ENCODE measurements at places on chromosomes 12 and 14.

DNA sequence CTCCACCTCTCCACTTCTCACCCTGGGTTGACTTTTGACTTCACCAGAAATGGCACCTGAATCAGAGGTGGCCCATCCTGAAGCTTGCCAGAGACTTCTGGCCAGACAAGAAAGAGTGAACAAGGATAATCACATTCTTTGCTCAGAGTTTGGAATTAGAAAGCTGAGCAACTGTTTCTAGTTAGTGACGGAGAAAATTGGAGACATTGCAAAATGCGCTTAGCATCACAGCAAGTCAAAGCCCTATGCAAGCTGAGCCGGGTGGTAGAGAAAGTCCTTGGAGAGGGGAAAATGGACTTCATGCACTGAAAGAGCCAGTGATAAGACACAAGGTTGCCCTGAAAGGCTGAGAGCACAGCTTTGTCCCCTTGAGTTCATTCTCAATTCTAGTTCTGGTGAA is 161.8 kb downstream of the PAH start:
- no peak for DNase-seq

DNA sequence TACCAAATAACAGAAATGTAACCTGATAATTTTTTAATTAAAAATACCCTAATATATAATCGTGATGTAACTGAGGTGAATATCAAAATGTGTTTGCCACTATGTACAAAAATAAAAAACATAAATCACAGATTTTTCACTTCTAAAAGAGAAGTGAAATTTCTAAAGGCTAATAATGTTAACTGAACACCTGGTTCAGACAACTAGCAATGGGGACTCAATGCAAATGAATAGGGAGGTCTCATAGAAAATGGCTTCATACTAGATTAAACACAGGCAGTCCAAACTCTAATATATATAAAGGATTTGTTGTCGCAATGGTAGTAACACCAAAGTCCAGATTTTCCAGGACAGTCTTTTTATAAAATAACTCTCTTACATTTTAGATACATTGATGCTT is 365.4 kb upstream of the ATP2B1 start:
- DNase-seq, result no peak

GRCh38 chr12:107600581-107601144 is 84.9 kb upstream of the PWP1 start:
- DNase-seq, result no peak

DNA sequence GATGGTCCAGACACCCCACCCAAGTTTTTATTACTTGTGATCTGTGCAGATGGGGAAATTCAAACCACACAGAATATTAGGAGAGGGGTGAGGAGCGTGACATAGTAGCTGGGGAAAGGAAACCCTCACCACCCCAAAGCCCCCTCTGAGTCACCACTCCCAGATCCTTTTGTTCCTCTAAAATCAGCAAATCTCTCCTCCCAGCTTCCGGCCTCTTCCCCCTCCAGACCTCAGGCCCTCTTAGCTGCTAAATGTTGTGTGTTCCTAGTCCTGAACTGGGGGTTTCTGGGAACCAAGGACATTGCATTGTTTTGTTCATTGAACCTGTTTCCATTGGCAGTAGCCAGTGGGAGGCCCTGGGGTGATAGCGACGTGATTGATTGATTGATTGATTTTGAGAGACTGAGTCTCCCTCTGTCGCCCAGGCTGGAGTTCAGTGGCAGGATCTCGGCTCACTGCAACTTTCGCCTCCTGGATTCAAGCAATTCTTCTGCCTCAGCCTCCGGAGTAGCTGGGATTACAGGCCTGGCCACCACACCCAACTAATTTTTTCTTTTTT is 5.9 kb upstream of the ORAI1 start:
- no peak for DNase-seq

DNA sequence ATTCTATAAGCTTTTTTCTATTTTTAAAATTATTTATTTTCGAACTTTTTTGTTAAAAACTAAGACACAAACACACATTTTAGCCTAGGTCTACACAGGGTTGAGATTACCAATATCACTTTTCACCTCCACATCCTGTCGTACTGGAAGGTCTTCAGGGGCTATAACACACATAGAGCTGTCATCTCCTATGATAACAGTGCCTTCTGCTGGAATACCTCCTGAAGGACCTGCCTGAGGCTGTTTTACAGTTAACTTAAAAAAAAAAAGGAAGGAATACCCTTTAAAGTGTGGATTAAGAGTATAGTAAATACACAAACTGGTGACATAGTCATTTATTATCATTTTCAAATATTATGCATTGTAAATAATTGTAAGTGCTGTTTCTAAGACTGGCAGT is 43.0 kb downstream of the RASSF8 start:
- DNase-seq, result no peak

DNA sequence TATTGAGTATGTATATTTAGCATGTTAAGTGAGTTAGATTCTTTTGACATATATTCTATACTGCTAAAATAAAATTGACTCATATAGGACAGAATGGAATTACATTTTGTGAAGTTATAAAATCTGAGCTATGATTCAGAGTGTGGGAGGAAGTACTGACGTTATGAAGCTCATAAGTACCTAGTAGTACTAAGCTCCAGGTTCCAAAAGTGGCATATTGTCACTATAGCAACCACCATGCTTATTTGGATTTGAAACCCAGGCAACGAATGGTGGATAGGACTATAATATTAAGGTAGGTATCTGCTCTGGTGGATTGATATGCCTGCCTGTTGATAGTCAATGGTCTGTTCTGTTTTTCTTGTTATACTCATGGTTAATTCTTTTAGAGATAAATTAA is 2.2 kb upstream of the FBXO33 start:
- no peak for DNase-seq

- no peak for DNase-seq
These were observed 8.7 kb downstream of the KMT2D start for GRCh38 chr12:49051777-49052438.

Measured in stimulated activated CD8-positive, alpha-beta memory T cell treated with anti-CD3 and anti-CD28 coated beads, Interleukin-15, amount 100 ng/mL, for 24 hours (primary cell).